ENCODE measurements at places on chromosomes 3 and 15. TPM values are rescaled to one million over a fixed set of nuclear protein-coding genes. Genes with fewer than 3 reads are reported as not detected.

The INKA1 gene
- polyA plus RNA-seq: 4.0 TPM

DNA sequence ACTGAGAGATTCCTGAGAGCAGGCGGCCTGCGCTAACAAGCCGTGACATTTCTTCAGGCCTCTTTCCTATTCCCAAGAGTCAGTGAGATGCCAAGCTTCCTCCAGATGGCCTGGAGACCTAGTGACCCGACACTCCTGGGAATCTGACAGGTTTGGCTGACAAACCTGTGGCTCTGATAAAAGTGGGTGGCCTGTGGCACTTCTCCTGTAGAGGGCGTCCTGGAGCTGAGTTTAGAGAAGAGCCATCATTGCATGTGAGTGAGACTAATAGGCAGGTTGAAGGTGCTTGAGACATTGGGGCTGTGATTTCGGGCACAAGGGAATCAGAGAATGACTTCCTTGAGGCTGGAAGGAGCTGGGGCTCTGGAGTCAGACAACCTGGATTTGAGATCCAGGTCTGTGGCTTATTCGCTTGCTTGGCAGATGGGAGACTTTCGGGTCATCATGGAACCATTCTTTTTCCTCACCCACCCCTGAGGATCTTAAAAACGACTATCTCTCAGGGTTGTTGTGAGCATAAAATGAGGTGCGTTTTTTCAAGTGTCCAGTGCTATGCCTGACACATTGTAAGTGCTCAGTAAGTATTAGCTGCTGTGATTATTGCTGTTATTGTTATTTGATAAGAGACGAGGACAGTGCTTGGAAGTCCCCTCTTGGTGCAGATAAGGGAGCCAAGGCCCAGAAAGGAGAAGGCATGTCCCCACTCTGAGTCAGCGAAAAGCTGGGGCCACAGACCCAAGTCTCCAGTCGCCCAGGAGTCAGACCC, 77.2 kb downstream of the SCN10A start:
- DNase-seq: peak; percentile 78

- DNase-seq: no peak
Observed at GRCh38 chr15:83504365-83504764, 57.2 kb downstream of the SH3GL3 start.

- no peak for DNase-seq
Observed at GRCh38 chr3:47022641-47023071, 43.2 kb downstream of the NBEAL2 start.

DNA sequence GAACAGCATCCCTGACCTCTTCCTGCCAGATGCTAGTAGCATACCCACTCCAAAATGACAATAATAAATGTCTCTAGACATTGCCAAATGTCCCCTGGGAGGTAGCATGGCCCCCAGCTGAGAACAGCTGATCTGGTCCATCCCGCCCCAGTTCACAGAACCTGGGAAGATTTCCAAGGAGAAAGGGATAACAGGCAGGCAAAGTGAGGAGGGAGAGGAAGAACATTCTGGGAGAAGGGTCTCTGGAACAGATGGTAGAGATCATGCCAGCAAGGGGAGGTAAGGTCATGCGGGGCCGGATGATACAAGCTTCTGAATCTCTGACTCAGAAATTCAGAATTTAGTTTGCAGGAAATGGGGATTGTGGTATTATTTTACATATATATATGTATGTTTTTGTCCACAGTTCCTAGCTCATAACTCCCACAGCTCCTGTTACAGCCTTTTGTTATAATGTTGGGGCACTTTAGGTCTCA, 192.7 kb downstream of the SUCLG2 start:
- no peak for DNase-seq

- DNase-seq: no peak
Observed at GRCh38 chr3:31724651-31725050, 191.9 kb downstream of the STT3B start.

DNA sequence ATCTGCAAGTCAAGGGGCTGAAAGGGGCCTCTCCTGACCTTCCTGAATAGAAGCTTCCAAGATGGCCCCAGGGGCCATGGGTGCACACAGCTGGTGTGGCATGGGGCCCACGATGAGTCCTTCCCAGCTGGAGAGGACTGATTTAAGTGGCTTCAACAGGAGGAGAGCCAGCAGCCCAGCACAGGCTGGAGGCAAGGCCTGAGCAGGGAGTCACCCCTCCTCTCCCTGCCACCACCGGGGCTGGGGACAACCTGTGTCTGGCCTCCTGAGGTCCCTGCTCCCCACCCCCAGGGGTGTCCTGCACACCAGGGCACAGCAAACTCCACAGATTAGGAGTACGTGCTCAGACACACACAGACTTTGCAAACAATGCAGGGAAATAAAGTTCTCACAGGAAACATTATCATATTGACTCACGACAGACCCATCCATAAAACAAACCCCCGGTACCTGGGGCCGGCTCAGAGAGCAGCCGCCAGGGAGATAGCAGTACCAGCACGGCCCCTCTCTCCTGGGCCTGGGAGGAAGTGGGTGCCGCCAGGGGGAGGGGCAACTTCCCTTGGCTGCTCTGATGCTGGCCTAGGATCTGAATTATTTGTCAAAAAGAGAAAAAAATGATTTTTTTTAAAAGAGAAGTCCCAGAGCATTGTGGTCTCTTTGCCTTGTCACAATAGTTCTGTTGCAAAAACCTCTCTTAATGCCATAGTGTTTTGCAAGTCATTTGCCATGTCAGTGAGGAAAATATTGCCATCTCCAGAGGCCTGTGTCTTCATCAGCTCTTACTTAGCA, 21.9 kb upstream of the TSEN2 start:
- DNase-seq: no peak

- no peak for DNase-seq
Observed at GRCh38 chr15:37810381-37810780, 124.1 kb upstream of the TMCO5A start.

DNA sequence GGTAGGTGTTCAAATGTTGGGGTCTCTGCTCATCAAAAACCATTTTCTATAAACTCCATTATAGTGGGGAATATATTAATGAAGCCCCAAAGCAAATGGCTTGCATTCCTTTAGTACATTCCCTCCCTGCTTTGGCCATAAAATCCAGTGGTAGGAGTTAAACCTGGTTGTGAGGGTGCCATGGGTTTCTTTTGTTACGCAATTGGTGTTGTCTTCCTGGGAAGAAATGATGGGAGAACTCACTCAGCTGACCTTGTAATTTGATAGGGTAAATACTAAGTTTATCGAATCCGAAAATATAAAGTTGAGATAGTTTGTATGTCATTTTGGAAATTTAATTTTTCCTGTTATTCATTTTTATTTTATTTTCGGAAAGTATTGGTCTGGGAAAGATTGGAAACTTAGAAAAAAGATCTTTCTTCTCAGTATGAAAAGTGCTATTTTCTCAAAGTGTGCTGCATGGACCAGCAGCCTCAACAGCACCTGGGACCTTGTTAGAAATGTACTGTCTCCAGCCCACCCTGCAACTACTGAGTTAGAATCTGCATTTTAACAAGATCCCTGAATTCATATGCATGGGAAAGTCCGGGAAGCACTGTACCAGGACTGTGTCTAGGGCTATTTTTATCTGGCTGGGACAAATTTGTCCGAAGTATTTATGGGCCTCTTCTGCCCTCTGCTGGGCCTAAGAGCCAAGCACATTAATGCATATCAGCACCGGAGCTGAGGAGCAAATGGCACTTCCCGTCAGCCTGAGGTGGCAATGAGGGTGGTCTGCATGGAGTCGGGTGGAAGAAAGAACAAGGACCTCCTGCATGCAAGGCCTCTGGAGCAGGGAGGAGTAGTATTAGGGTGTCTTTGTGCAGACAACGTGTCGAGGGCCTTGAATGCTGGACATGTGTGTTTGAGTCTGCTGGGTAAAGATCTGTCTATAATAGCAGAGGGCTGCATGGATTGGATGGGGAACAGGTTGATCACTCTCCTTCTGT, 54.7 kb downstream of the FAM81A start:
- peak; percentile 71 for DNase-seq

DNA sequence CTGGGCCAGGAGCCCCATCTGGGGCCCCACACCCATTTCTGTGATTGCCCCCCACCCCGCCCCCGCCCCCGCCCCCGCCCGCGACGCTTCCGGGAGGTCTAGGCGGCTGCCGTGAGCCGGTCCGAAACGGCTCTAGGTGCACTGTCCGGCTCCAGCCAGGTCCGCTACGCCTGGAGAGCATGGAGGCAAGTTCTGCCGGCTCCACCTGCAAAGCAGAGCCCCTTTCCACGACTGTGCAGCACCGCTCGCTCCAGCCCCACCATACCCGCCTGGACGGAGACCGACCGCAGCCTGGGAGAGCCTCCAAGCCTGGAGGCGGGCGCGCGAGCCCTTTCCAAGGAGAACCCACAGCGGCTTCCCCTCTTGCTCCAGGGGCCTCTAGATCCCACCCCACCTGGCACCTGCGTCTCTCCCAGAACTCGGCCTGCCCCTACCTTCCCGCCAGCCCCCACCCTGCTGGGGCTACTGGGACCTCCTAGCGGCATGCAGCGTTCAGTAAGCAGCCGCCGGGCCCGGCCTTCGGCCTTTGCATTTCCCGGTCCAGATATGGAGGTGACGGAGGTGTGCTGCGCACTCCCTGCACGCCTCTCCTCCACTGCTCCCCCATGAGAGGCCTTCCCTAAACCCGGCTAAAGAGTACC, 66.2 kb downstream of the KLF13 start:
- DNase-seq: no peak

DNA sequence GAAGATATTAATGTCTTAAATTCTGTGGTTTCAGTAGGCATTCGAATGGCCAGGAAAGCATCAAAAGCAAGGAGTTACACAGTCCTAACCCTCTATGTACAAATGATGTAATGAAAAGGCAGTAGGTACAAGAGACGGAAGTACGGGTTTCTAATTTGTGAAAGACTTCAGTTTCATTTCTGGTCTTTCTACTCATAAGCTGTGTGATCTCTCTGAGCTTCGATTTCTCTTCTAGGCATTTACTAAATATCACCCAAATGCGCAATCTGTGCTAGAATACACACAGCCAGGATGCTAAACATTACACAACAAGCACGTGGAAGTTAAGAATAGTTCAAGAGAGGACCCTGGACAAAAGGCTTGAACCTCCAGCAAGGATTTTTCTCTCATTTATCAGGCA, 17.9 kb upstream of the STIMATE start:
- DNase-seq: no peak

Measured in testis (tissue), 5 donors.